Bronchial epithelial cell (primary cell): ENCODE measurements at places on chromosomes 1 and 21.

GRCh38 chr1:83763361-83764095 lies 235.4 kb downstream of the TTLL7 start:
- no peak for DNase-seq

DNA sequence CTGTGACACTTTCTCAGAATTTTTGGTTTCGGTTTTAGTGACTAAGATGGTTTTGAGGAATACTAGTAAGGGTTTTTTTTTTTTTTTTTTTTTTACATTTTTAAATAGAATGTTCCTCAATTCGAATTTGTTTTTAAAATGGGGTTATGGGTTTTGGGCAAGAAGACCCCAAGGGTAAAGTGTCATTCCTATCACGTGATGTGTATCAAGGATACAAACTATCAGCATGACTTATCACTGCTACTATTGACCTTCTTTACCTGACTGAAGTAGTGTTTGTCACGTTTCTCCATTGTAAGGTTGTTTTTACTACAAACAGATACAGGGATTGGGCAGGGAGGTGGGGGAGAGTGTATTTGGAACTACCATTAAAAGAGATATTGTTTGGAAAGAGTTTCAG lies 781.1 kb upstream of the ADGRL4 start:
- no peak for DNase-seq

- DNase-seq = peak; percentile 42
Observed at GRCh38 chr1:213268221-213268620, 217.2 kb downstream of the RPS6KC1 start.

DNA sequence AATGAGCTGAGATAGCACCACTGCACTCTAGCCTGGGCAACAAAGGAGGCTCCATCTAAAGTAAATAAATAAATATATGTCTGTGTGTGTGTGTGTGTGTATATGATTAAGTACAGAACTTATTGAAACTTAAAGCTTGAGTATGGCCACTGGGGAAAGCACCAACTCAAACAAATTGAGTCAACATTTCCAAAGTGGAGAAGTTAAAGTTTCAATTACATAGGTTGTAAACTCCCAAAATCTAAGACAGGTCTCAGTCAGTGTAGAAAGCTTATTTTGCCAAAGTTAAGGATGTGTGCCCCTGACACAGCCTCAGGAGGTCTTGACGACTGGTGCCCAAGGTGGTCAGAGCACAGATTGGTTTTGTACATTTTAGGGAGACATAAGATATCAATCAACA lies 458.9 kb upstream of the RGS18 start:
- no peak for DNase-seq

GRCh38 chr21:24823247-24823646 lies 784.0 kb downstream of the MRPL39 start:
- no peak for DNase-seq

DNA sequence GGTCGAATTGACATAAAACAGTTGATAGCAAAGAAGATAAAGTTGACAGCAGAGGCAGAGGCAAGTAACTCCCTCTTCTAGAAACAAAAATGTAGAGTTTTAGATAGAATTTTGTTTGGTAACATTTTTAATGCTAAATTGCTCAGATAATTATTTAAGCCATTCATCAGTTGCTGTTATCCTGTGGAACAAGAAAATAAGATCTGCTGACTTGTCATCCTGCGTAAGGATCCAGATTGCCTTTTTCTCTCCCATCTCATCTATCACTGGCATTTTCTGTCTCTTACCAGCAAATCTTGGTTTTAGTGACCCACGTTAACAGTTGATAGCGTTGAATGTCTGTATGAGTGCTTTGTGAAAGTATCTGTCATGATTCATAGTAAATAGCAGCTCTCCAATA lies 29.8 kb downstream of the SOAT1 start:
- DNase-seq = no peak

- no peak for DNase-seq
Observed at GRCh38 chr21:35119501-35120047, 70.5 kb upstream of the RUNX1 start.

GRCh38 chr1:156492591-156493080 lies 7.9 kb downstream of the MEF2D start:
- DNase-seq = no peak

- no peak for DNase-seq
Observed at GRCh38 chr1:2982615-2983318, 38.5 kb upstream of the ACTRT2 start.
